Activated T-helper 1 cell treated with anti-CD3 and anti-CD28 coated beads, Interleukin-12 subunit alpha, Interleukin-12 subunit beta, Interleukin-2, Interleukin-4 antibody, amounts not matched to agents 30 ng/mL and 10 ng/mL and 1 ng/mL, durations not matched to agents 14 hours and 24 hours and 36 hours (primary cell): ENCODE measurements at places on chromosomes 4 and X. TPM values are rescaled to one million over a fixed set of nuclear protein-coding genes. Genes with fewer than 3 reads are reported as not detected.

The STS gene
- 1.1 and 1.2 TPM in 2 replicates for total RNA-seq

DNA sequence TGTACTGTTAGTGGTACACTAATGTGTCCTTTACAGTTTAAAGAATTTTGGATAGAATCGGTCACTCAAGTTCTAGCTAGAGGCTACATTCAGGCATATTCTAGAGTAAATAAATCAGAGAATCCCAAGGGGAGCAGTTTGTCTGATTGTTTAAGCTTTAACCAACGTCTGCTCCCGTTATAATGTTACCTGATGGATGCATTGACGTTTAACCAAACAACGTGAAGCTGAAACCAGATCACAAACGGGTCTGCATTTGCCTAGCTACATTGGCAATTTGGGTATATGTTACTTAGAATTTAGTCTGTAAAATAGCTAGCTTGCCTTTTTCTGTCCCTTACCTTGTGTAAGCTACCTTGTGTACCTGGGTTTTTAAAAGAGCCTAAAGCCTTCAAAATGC is 1.6 kb downstream of the PI4K2B start:
- peak overlapping the region; percentile 98 for H3K27ac ChIP-seq
- H3K4me3 ChIP-seq = peak overlapping the region; percentile 92
- H3K27me3 ChIP-seq = no peaks in the 10 kb centered on the region
- no peak for DNase-seq

The GPR34 gene
- total RNA-seq = 0.66 and 1.2 TPM in 2 replicates

The PCGF3 gene
- 30.4 and 31.0 TPM in 2 replicates for total RNA-seq

The ZNF141 gene
- total RNA-seq = 23.4 and 23.7 TPM in 2 replicates

The SPANXD gene
- total RNA-seq = not detected in 2 replicates
